ENCODE measurements at places on chromosomes 16 and 17. TPM values are rescaled to one million over a fixed set of nuclear protein-coding genes. Genes with fewer than 3 reads are reported as not detected.

The KANSL1 gene
- total RNA-seq = 88.9 TPM

- no peaks in the 10 kb centered on the region for H3K27me3 ChIP-seq
- DNase-seq = peak; percentile 38
- H3K27ac ChIP-seq = no peak overlapping the region
- H3K36me3 ChIP-seq = no peaks in the 10 kb centered on the region
- H3K4me1 ChIP-seq = peaks cover 3% of the 10 kb centered on the region
These were observed 41.8 kb upstream of the AMZ2 start for GRCh38 chr17:68205808-68206720.

The MT4 gene
- total RNA-seq = not detected

GRCh38 chr17:29567554-29568330 is 759 bp upstream of the TP53I13 start:
- H3K4me1 ChIP-seq = peaks cover 10% of the 10 kb centered on the region
- H3K27ac ChIP-seq = peak overlapping the region; percentile 85

GRCh38 chr17:16886655-16887322 is 85.1 kb downstream of the TNFRSF13B start:
- DNase-seq = no peak
- H3K36me3 ChIP-seq = no peaks in the 10 kb centered on the region
- no peak overlapping the region for H3K27ac ChIP-seq
- no peaks in the 10 kb centered on the region for H3K4me1 ChIP-seq
- H3K4me3 ChIP-seq = no peak overlapping the region

- DNase-seq = no peak
- H3K27ac ChIP-seq = no peak overlapping the region
- no peaks in the 10 kb centered on the region for H3K4me1 ChIP-seq
- no peak overlapping the region for H3K4me3 ChIP-seq
- no peaks in the 10 kb centered on the region for H3K27me3 ChIP-seq
These were observed 54.3 kb downstream of the ELAC2 start for GRCh38 chr17:12963505-12963904.
